Natural killer cell (primary cell): ENCODE measurements at places on chromosomes 5 and 9. TPM values are rescaled to one million over a fixed set of nuclear protein-coding genes. Genes with fewer than 3 reads are reported as not detected.

GRCh38 chr9:128558431-128559310 lies 6.3 kb downstream of the SPTAN1 start:
- no peak overlapping the region for H3K27ac ChIP-seq
- peak; percentile 74 for DNase-seq
- H3K36me3 ChIP-seq: no peaks in the 10 kb centered on the region
- H3K4me1 ChIP-seq: peaks cover 17% of the 10 kb centered on the region
- H3K4me3 ChIP-seq: no peak overlapping the region

- no peaks in the 10 kb centered on the region for H3K27me3 ChIP-seq
- no peak for DNase-seq
- peaks cover 22% of the 10 kb centered on the region for H3K36me3 ChIP-seq
- no peak overlapping the region for H3K27ac ChIP-seq
- H3K4me3 ChIP-seq: no peak overlapping the region
Observed at GRCh38 chr5:33444542-33444941, 3.8 kb downstream of the TARS1 start.

DNA sequence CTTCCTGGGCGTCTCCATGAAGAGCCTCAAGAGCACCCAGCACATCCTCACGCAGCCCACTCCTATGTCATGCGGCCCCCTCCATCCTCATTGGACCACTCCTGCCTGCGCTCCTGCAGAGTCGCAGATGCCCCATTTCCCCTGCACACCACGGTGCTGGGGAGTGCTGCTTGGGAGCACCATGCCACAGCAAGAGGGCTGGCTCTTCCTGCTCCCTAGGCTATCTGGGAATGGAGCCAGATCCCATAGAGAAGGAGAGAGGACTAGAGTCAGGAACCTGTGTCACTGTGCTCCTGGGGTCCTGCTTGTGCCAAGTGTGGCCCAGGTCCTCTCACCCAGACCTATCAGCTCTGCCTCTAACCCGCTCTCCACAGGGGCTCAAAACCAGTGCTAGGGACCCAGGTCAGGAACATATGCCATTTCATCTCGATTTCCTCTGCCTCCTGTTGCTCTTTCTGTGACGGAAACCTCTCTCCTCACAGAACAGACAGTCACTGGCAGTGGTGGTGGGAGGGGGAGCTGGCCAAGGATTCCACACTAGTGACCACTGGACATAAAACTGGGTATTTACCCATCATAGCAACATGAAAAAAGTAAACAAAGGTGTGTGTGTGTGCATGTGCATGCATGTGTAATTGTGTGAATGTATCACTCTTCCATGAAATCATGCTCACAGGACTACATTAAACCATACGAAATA lies 178.4 kb downstream of the TTLL11 start:
- H3K36me3 ChIP-seq: no peaks in the 10 kb centered on the region
- no peaks in the 10 kb centered on the region for H3K27me3 ChIP-seq
- no peak for DNase-seq
- no peaks in the 10 kb centered on the region for H3K4me1 ChIP-seq

DNA sequence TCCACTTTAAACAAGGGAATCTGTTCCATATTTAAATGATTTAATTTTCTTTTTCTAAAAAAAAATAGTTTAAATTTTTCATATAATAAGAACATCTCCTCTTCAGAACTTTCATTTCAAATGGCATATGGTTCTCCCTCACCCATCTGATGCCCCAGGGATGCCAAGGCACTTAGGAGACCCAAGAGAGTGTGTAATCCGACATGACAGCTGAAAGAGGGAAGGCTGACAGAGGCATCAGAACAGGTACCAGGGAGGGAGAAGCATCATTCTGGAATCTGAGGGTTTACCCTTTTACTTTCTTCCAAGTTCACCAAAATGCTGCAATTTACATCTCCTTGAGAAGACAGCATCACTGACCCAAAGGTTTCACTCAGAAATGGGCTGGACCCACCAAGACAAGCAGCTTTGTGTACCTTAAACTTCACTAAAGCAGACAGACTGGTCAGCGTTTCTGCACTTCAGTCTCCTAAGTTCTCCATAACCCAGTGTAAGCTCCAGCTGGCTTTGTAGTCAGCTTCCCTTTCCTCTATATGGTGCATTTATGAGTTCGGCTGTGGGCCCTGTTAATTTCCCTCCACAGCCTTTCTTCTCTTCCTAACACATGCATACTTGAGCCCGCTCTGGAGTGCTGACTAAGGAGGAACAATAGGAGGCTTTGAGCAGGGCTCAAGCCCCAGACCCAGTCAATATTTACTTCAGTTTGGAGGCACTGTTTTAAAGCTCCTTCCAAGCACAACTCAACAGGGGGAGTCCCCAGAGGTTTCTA lies 17.7 kb downstream of the EFNA5 start:
- no peaks in the 10 kb centered on the region for H3K36me3 ChIP-seq
- H3K27me3 ChIP-seq: peaks cover 9% of the 10 kb centered on the region
- DNase-seq: no peak
- H3K4me1 ChIP-seq: no peaks in the 10 kb centered on the region
- H3K4me3 ChIP-seq: no peak overlapping the region

- no peaks in the 10 kb centered on the region for H3K4me1 ChIP-seq
- DNase-seq: no peak
- no peak overlapping the region for H3K27ac ChIP-seq
- no peaks in the 10 kb centered on the region for H3K36me3 ChIP-seq
Observed at GRCh38 chr5:115313052-115313451, 16.6 kb upstream of the CCDC112 start.

- no peaks in the 10 kb centered on the region for H3K4me1 ChIP-seq
- H3K36me3 ChIP-seq: no peaks in the 10 kb centered on the region
- DNase-seq: no peak
- no peak overlapping the region for H3K27ac ChIP-seq
- no peaks in the 10 kb centered on the region for H3K27me3 ChIP-seq
Observed at GRCh38 chr5:98637557-98637956, 135.9 kb upstream of the RGMB start.

- no peaks in the 10 kb centered on the region for H3K4me1 ChIP-seq
- no peaks in the 10 kb centered on the region for H3K27me3 ChIP-seq
- H3K36me3 ChIP-seq: no peaks in the 10 kb centered on the region
- no peak overlapping the region for H3K4me3 ChIP-seq
- H3K27ac ChIP-seq: no peak overlapping the region
Observed at GRCh38 chr5:104370523-104370922, 807.9 kb upstream of the NUDT12 start.

- no peaks in the 10 kb centered on the region for H3K36me3 ChIP-seq
- no peaks in the 10 kb centered on the region for H3K27me3 ChIP-seq
- H3K4me1 ChIP-seq: peaks cover 38% of the 10 kb centered on the region
- DNase-seq: no peak
- no peak overlapping the region for H3K4me3 ChIP-seq
Observed at GRCh38 chr9:6781476-6781875, 23.7 kb downstream of the KDM4C start.

DNA sequence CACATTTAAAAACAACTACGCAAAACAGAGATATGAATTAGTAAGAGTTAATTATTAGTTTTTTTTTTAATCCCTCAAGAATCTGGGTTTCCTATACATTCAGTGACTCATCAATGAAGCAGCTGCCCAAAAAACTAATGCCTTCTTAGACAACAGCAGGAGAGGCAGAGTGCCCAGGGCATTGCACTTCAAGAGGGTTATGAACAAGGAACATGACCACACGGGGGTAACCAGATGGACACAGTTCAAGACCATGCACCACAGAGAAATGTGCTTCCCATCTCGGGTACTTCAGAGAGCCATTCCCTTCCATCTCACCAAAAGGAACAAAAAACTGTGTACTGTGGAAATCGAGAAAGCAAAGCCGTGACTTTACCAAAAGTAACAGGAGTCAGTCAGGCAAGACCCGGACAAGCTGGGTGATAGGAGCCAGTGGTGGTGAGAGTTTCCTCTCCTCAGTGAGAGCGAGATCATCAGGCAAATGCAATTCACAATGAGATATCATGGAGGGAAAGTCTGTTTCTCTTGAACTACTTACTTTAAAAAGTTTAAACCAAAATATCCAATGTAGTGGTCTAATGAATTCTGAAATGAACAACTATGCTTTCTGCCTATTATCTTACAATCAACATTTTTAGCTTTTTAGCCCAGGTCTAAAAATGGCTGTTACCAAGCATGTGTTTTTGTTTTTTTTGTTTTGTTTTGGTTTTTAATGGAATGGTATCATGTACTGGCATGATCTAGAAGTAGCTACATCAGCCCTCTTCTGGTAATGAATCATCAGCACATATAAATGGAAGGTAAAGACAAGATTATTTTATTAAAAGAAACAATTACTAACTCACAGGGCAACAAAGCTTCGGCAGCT lies 192.1 kb downstream of the TSSK1B start:
- DNase-seq: no peak
- H3K36me3 ChIP-seq: no peaks in the 10 kb centered on the region
- H3K4me3 ChIP-seq: no peak overlapping the region
- H3K27me3 ChIP-seq: no peaks in the 10 kb centered on the region

GRCh38 chr5:68821056-68821455 lies 272.8 kb upstream of the SLC30A5 start:
- no peak for DNase-seq
- H3K4me3 ChIP-seq: no peak overlapping the region
- no peak overlapping the region for H3K27ac ChIP-seq
- no peaks in the 10 kb centered on the region for H3K27me3 ChIP-seq

Gene RNF224
- total RNA-seq: not detected

GRCh38 chr5:141084487-141084989 lies 9.9 kb upstream of the PCDHB2 start:
- H3K4me1 ChIP-seq: no peaks in the 10 kb centered on the region
- no peak overlapping the region for H3K27ac ChIP-seq
- no peaks in the 10 kb centered on the region for H3K36me3 ChIP-seq
- H3K4me3 ChIP-seq: no peak overlapping the region

- no peaks in the 10 kb centered on the region for H3K36me3 ChIP-seq
- no peak overlapping the region for H3K27ac ChIP-seq
- no peaks in the 10 kb centered on the region for H3K27me3 ChIP-seq
- DNase-seq: no peak
- no peak overlapping the region for H3K4me3 ChIP-seq
Observed at GRCh38 chr5:74945561-74946165, 79.5 kb upstream of the FAM169A start.

Gene VCAN
- 28.4 TPM for total RNA-seq

GRCh38 chr5:2910401-2911175 lies 159.1 kb upstream of the IRX2 start:
- H3K36me3 ChIP-seq: no peaks in the 10 kb centered on the region
- no peak overlapping the region for H3K4me3 ChIP-seq
- H3K27me3 ChIP-seq: no peaks in the 10 kb centered on the region
- H3K27ac ChIP-seq: no peak overlapping the region

GRCh38 chr9:37491939-37492338 lies 6.2 kb downstream of the POLR1E start:
- H3K27me3 ChIP-seq: no peaks in the 10 kb centered on the region
- H3K27ac ChIP-seq: no peak overlapping the region
- no peak overlapping the region for H3K4me3 ChIP-seq
- peaks cover 5% of the 10 kb centered on the region for H3K4me1 ChIP-seq
- peaks cover 67% of the 10 kb centered on the region for H3K36me3 ChIP-seq
- DNase-seq: no peak

Gene MYOZ3
- not detected for total RNA-seq

DNA sequence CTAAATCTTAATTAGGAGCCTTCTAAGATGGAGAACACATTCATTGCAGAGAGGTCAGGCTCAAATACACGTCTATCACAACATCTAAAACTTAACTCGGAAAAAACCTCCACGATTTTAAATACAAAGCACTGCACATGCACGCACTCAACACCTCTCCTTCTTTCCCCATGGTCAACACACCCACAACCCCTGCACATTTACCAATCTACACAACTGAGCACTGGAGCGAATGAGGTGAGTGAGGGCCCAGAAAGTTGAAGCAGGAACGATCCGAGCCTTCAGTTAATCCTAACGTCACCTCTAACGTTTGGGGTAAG lies 278 bp upstream of the NIPSNAP3A start:
- H3K4me3 ChIP-seq: peak overlapping the region; percentile 94
- H3K36me3 ChIP-seq: peaks cover 5% of the 10 kb centered on the region
- peaks cover 8% of the 10 kb centered on the region for H3K4me1 ChIP-seq
- peak overlapping the region; percentile 93 for H3K27ac ChIP-seq
- no peak for DNase-seq

Gene GKAP1
- 5.6 TPM for total RNA-seq

- no peak overlapping the region for H3K27ac ChIP-seq
- no peaks in the 10 kb centered on the region for H3K4me1 ChIP-seq
- DNase-seq: no peak
- H3K4me3 ChIP-seq: no peak overlapping the region
Observed at GRCh38 chr9:124346347-124347163, 68.7 kb downstream of the PSMB7 start.

DNA sequence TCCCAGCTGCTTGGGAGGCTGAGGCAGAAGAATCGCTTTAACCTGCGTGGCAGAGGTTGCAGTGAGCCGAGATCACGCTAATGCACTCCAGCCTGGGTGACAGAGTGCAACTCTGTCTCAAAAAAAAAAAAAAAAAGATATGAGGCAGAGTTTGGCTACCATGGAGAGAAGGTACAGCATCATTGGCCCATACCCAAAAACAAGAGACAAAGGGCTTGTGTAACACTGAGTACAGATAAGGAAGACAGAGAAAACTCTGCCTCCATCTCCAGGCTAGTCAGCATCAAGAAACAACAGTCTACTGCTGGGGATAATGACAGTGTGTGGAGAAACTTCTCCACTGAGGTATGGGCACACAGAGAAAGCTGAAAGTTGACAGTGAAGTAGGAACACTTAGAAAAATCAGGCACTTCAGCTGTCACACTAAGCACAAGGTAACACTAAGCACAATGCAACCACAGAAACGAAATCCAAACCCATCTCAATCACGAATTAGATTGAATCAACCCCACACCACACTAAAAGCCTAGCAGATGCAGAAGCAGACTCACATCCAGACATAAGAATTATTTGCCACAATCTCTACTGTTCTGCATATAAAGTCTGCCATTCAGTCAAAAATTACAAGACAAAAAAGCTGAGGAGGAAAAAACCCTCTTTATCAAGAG lies 10.5 kb downstream of the PJA2 start:
- no peak overlapping the region for H3K27ac ChIP-seq
- H3K36me3 ChIP-seq: peaks cover 2% of the 10 kb centered on the region
- no peak overlapping the region for H3K4me3 ChIP-seq

DNA sequence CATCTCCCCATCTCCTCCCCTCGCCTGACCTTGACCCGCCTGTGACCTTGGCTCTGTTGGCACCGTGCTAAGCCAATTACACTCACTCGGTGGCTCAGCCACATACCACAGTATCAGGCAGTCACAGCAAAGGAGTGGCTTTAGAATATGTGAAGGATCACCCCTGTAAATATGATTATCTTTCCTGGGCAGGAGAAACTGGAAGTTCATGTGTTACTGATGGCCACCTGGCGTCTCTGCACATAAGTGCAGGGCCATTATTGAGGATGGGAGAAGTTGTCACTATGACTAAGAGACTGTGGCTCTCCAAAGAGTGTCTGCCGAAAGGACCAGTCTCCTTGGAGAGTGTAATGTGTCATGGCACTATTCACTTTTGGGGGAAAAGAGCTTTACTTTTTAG lies 116.9 kb upstream of the S1PR3 start:
- H3K27ac ChIP-seq: no peak overlapping the region
- H3K4me1 ChIP-seq: no peaks in the 10 kb centered on the region
- peaks cover 3% of the 10 kb centered on the region for H3K27me3 ChIP-seq
- DNase-seq: no peak
- no peak overlapping the region for H3K4me3 ChIP-seq

- no peaks in the 10 kb centered on the region for H3K36me3 ChIP-seq
- H3K27me3 ChIP-seq: no peaks in the 10 kb centered on the region
- H3K4me1 ChIP-seq: no peaks in the 10 kb centered on the region
- DNase-seq: no peak
- H3K4me3 ChIP-seq: no peak overlapping the region
Observed at GRCh38 chr5:156155598-156155997, 171.4 kb upstream of the SGCD start.
